Stimulated activated CD8-positive, alpha-beta memory T cell treated with anti-CD3 and anti-CD28 coated beads, Interleukin-2, amount 100 ng/mL, for 1 hour (primary cell): ENCODE measurements at places on chromosomes 2 and 18.
A peak's percentile ranks its signal among the peaks of the same experiment; 100 is the strongest.

- no peak for DNase-seq
Measured at GRCh38 chr2:140199312-140199711, 1419.1 kb upstream of the NXPH2 start.

DNA sequence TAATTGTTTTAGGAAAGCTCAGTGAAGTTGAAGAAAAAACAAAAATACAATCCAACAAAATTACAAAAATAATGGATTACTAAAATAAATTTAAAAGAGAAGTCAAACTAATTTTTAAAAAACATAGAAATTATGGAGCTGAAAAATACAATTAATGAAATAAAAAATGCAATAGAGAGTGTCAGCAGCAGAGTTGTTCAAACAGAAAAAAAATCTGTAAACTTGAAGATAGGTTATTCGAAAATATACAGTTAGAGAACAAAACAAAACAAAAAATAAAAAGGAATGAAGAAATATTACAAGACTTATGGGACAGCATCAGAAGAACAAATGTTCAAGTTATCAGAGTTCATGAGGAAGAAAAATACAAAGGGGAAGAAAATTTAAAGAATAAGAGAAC is 114.7 kb downstream of the GULP1 start:
- no peak for DNase-seq

- no peak for DNase-seq
Measured at GRCh38 chr2:216822470-216822869, 37.4 kb downstream of the TNP1 start.

DNA sequence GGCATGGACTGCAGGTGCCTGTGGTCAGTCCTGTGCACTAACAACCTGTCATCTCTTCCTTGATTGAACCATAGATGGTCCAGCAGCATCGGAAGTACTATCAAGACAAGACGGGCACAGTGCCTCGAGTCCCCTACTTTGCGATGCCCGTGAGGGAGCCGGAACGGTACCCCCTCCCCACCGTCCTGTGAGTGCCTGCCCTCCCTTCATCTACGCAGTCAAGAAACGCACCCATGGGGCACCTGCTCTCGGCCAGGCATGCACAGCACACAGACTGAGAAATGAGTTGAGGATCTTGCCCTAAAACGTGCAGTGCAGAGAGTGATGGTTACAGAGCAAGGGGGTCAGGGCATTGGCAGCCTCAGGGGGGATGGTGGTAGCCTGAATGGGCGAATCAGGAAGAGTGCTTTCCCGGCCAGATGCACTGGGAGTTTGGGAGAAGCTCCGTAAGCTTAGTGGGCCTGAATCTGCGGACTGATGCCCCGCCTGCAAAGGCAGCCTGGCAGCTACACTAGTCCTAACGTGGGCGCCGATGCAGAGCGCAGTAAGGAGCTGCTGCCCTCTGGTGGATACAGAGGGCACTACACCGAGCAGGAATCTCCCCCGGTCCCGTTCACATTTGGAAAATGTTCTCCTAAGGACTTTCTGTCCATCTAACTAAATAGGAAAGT is 63.6 kb downstream of the CIB4 start:
- peak; percentile 30 for DNase-seq

- no peak for DNase-seq
Measured at GRCh38 chr2:27832396-27832795, 57.8 kb downstream of the RBKS start.

DNA sequence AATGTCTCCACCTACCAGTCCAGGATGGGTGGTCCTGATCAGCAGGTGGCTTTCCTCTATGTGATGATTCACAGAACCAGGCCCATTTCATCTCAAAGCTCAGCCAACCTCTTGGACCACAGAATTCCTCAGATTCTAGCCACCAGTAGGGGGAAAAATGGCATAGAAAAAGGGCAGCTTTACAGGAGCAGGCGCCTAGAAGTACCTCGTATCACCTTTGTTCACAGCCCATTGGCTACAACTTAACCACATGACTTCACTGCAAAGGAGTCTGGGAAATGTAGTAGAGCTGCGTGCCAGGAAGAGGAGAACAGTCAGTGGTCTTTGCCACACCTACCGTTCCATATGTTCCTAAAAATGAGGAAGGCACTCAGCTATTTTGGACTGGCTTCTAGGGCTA is 62.8 kb upstream of the DTNA start:
- DNase-seq, result no peak

DNA sequence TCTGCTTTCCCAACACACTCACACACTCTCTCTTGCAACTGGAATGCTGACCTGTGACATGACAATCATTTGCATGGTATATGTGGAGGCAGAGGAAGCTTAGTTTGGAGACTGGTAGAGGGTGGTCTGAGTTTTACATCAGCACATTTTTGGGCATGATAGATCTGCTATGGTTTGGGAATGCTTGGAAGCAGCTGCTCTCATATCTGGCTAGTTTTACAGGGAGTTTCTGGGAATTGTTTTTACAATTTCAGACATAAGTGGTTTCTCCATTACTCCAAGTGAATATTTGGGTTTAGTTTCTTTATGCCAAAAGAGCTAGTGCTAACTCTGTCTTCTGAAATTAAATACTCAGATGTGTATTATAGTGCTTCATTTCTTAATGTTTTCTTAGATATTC is 977.6 kb downstream of the SUCLG1 start:
- DNase-seq, result no peak

DNA sequence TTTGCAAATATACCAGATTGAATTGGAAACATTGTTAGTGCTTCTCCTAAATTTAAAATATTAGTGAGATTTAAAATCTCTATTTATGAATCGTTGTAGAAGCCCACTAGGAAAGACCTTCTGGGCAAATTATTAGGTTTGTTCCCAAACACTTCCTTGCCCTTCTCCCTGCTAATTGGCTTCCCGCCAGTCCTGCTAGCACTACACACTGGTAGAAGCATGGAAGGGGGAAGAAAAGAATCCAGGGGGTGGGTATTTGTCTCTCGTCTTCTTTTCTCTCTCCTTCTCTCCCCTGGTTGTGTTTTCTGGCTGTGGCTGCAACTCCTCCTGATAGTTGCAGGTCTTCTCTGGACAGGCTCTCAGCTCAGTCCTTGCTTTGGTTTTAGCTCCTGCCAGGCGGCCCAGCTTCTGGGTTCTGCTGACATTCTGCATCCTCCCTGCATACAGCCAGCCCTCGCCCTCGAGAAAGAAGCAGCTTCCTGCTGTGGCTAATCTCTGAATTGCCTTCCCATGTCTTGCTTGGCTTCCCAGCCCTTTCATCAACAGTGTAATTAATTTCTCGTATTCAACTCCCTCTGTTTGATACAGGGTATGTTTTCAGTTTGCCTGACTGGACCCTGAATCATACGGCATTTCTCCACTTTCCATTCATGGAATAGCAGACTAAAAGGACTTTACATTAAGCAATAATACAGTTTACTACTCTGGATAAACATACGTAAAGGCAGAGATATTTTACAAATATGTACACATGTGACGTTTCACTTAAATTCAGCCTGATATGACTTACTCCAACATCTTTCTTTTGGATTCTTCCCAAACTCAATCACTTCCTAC is 6.9 kb upstream of the PARD3B start:
- no peak for DNase-seq

GRCh38 chr2:236753606-236754270 is 184.1 kb downstream of the ACKR3 start:
- no peak for DNase-seq

- no peak for DNase-seq
Measured at GRCh38 chr2:33116799-33117198, 170.0 kb downstream of the LTBP1 start.

GRCh38 chr2:225637259-225637658 is 237.7 kb downstream of the NYAP2 start:
- no peak for DNase-seq

DNA sequence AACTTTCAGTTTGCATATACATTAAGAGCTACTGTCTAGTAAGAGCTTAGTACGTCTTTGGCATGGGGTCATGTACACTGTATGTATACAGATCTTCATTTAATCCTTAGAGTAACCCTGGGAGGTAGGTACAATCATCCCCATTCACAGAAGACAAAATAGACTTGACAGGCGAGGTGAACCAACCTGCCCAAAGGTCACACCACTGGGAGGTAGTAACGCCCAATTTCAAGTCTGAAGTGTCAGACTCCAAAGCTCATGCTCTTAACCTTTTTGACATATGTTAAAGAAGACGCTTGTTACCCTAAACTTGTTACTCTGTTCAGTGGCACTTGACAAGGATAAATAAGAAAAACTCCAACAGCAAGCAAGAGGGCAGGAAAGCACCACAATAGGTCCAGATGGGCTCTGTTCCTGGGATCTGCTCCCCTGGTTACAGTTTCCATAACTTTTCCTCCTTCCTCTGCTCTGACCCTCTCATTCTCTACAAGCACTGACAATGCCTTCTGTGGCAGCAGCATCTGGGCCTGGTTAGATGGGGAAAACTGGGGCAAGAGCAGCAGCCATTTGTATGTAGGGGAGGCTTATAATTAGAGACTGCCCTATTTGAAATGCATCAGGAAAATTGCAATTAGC is 64.7 kb upstream of the SERTAD2 start:
- no peak for DNase-seq

GRCh38 chr2:8418721-8419120 is 263.1 kb upstream of the ID2 start:
- DNase-seq, result no peak

GRCh38 chr2:208493186-208493585 is 86.6 kb downstream of the PTH2R start:
- no peak for DNase-seq

GRCh38 chr2:47264686-47265085 is 109.6 kb upstream of the STPG4 start:
- no peak for DNase-seq
